ENCODE measurements at places on chromosomes 12 and 14.
A peak's percentile ranks its signal among the peaks of the same experiment; 100 is the strongest.

- no peak for DNase-seq
These were observed 15.5 kb upstream of the TAC3 start for GRCh38 chr12:57031789-57032188.

- DNase-seq, result no peak
These were observed 33.3 kb upstream of the UBC start for GRCh38 chr12:124947561-124948398.

DNA sequence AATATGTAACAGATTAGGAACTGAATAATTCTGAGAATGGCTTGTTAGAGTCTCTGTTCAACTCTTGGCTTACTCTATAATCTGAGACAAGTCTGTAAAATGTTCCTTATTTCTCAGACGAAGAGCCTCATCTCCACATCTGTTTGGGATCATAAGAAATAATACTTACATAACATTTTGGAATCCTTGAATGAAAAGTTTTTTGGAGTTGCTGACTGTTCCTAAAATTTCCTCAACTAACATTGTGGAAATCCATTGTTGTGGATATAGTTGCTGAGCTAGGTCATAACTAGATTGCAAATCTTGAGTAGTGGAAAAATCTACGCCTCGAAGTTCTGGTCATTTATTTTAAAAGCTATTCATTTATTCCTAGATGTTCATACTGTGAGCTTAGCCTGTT is 402.9 kb downstream of the ZFP36L1 start:
- DNase-seq, result no peak

GRCh38 chr14:99460793-99461192 is 19.9 kb downstream of the SETD3 start:
- DNase-seq, result no peak

- no peak for DNase-seq
These were observed 174.1 kb upstream of the RTL1 start for GRCh38 chr14:101077481-101078074.

GRCh38 chr12:52975820-52976573 is 27.1 kb downstream of the KRT18 start:
- DNase-seq, result peak; percentile 41

GRCh38 chr12:99367181-99367580 is 280.4 kb upstream of the GARIN6 start:
- DNase-seq, result no peak

- peak; percentile 39 for DNase-seq
These were observed 1.1 kb downstream of the GPHN start for GRCh38 chr14:66508846-66509621.

- no peak for DNase-seq
These were observed 136.1 kb upstream of the MAX start for GRCh38 chr14:65238456-65238855.

- no peak for DNase-seq
These were observed 195.1 kb downstream of the PHETA1 start for GRCh38 chr12:111173836-111174235.

DNA sequence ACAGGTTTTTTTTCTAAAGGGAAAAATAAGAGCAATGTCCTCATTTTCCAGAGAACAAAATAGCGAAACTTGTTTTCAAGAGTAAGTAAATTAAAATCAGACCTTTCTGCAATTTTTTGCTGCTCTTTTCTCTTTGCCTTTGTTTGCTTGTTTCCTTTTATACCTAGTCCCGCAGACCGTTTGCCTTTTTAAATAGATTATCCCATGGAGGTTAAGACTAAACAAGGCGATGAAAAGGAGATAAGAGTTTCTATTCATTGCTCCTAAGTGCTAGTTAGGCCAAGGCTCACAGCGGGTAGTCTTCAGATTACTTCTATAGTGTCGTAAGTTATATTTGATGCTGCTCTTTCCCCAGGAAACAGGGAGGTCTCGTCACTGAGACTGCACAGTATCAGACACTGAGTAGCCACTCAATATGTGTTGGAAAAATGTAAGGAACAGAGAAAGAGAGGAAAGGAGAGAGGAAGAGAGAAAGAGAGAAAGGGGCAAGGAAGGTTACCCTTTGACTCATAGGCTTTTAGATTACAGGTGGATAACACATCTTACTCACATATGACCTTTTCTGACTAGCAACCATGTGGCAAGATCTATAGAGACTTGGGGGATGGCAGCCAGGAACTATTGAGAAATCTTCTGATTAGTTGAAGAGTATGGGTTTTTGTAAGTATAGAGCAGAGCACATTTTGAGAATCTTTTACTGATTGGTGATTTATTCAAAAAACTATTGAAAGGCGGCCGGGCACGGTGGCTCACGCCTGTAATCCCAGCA is 107.5 kb upstream of the PARP11 start:
- no peak for DNase-seq

- DNase-seq, result no peak
These were observed 887 bp upstream of the APOBEC1 start for GRCh38 chr12:7666595-7666994.

GRCh38 chr12:117178745-117179144 is 11.5 kb downstream of the FBXO21 start:
- DNase-seq, result no peak

- DNase-seq, result no peak
These were observed 22.8 kb upstream of the USP44 start for GRCh38 chr12:95573951-95574576.

GRCh38 chr12:126385785-126386184 is 1320.5 kb downstream of the AACS start:
- peak; percentile 1 for DNase-seq

- no peak for DNase-seq
These were observed 104.2 kb upstream of the AMN1 start for GRCh38 chr12:31832740-31833729.

DNA sequence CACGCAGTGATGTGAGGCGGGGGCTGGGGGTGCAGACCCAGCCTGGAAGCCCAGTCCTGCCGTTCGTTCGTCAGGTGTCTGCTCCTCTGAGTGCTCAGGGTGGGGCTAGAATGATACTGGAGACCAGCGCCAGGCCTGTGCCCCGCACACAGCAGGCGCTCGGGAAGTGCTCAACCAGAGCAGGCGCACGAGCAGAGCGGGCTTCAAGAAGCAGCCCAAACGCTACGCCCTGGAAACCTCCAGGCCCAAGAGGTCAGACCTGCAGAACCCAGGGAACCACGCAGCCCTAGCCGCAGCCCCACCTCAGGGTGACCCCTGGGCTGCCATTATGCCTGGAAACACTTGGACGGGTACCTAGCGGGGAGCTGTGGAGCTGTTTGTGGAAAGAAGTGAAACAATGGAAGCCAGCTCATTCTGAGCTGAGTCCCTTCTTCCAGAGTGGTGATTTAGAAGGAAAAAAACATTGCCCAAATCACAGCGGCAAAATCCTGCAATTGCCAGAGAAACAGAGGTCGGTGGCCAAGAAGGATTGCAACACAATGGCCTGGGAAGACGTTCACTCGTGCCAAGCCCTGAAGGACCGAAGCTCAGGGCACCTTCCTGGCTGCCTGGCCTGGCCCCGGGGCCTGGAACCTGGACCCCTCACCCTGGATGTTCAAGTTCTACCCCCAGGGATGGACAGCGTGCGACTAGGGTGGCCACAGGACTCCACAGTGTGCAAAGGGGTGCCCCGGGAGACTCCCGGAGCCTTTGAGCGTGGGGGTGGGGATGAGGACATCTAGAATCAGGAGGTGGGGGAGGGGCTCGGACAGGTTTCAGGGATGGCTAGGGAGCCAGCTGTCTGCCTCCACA is 40.4 kb upstream of the DIO3 start:
- DNase-seq, result no peak

DNA sequence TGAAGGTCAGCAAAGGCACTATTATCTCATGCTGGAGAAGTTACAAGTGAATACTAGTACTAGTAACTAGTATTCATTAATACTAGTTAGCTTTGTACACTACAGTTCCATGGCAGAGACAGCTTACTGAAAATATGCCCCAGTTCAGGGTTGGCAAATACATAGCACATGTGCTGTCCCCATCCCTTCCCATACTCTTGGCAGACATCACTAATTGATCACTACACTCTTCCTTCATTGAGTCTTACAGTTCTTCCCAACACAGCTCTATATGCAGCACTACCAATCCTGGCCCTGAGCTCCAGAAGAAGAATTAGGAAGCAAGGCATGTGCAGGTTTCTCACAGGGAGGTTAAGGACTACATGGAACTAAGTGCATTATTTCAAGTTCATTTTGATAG is 168.3 kb upstream of the EEA1 start:
- DNase-seq, result no peak

DNA sequence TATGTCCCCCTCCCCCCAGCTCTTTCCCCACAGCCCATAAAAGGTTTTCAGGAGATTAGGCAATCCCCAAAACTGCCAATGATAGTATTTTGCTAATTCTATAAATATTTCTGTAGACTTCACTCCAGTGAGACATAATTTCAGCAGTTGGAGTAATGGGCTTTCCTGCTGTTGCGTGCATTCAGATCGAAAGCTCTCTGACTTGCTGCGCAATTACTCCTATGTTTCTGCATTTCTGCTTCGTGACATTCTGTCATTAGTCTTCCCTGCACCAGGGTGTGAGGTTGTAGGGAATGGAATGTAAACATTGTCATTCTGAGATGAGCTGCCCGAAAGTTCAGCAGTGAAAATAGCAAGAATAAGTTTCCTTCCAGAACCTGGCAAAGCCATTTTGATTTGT is 58.2 kb downstream of the SAMD4A start:
- DNase-seq, result no peak

DNA sequence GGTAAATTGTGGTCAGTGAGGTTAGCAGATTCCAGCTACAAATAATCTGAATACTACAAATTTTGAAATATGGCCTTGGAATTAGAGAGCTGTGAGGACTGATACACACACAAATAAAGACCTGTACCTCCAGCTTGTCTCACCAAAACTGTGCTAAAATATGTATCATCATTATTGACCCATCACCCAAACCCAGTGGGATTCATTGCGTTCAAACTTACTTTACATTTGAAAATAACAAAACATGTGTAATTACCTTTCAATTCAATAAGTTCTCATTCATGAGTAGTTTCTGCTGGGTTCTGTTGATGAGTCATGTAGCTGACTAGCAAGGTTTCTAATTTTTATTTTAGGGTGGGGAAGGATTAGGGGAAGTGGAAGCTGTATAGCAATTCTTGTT is 170.9 kb downstream of the MSRB3 start:
- DNase-seq, result peak; percentile 32

DNA sequence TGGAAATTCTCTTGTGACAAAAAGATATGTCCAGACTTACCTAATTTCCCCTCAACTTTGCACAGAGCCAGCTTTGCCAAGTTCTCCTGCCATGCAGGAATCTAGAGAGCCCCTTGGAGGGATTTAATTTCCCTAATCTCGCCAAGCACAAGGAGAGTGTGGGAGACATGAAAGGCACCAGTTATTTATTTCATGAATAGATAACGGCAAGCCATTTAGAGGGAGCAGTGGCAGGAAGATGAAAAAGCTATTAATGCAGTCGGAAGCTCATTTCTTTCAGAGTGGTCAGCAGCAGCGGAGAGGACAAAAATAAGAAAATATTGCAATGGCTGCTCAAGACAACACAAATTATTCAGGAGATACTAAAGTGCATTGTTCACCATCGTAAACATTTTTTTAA is 150.9 kb upstream of the WSCD2 start:
- DNase-seq, result no peak

DNA sequence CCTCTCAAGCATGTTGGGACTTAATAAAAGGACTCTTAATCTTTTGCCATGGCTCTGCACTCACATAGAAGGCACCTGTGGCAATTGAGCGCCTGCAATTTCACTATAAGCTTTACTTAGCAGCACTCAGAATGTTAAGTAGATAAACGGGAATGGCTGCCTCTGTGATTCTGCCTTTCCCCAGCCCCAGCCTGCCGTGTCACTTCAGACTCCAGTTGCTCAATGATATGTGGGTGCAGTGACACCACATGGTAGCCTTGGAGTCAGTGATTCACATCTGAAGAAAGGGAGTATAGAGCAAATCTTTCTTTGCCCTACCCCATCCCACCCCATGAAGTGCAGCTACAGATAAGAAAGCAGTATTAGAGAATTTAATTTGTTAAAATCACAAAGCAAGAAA is 96.1 kb downstream of the ZFC3H1 start:
- DNase-seq, result no peak
